GM10248 (cell line): ENCODE measurements at places on chromosomes 2 and 18.

DNA sequence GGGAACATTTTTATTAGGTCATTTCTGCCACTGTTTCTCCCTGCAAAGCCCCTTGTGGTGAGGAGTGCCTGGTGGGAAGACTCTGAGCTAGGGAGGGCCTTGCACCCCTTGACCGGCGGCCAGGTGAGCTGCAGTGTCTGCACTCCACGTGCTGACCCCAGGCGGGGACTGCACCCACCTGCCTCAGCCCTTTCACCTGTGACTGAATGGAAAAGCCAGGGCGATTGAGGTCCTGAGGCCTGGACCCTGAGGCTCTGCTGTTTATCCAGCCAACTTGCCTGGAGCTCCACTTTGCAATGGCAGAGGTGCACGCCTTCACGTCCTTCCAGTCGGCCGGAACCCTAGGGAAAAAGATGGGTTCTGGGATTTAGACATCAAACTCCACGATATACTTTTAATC is 53.1 kb downstream of the TMEM18 start:
- no peak for DNase-seq

DNA sequence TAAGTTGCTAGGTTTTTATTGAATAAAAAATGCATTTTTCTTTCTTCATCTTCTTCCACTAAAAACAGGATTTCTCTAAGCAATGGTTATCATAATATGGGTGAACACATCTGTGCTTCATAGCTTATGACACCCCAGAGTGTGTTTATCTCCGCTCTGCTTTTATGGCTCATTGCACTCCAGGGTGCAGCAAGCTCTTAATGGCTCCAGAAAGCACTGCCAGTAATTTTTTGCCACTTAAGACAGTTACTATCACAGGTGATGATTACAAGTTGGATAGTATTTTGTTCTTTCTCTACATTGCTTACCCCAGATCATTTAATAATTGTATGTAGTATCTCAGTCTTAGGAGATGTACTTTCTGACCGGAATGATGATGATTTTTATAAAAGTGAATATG is 239.3 kb upstream of the CDH20 start:
- no peak for DNase-seq

- no peak for DNase-seq
Measured at GRCh38 chr2:58762176-58762781, 521.2 kb upstream of the FANCL start.

- DNase-seq, result no peak
Measured at GRCh38 chr2:163558251-163559021, 177.4 kb downstream of the FIGN start.

DNA sequence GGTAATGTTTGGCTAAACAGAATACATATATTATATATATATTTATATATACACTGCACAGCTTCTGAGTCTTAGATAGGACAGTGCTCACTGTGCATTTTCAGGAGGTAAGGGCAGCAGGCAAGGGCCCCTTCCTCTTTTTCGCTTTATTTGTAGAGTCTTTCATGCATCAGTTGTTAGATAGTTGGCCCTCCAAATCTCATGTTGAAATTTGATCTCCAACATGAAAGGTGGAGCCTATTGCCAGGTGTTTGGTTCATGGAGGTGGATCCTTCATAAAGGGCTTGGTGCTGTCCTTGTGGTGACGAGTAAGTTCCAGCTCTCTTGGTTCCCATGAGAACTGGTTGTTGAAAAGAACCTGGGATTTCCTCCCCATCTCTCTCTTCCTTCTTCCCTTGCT is 48.1 kb downstream of the TSN start:
- DNase-seq, result no peak

DNA sequence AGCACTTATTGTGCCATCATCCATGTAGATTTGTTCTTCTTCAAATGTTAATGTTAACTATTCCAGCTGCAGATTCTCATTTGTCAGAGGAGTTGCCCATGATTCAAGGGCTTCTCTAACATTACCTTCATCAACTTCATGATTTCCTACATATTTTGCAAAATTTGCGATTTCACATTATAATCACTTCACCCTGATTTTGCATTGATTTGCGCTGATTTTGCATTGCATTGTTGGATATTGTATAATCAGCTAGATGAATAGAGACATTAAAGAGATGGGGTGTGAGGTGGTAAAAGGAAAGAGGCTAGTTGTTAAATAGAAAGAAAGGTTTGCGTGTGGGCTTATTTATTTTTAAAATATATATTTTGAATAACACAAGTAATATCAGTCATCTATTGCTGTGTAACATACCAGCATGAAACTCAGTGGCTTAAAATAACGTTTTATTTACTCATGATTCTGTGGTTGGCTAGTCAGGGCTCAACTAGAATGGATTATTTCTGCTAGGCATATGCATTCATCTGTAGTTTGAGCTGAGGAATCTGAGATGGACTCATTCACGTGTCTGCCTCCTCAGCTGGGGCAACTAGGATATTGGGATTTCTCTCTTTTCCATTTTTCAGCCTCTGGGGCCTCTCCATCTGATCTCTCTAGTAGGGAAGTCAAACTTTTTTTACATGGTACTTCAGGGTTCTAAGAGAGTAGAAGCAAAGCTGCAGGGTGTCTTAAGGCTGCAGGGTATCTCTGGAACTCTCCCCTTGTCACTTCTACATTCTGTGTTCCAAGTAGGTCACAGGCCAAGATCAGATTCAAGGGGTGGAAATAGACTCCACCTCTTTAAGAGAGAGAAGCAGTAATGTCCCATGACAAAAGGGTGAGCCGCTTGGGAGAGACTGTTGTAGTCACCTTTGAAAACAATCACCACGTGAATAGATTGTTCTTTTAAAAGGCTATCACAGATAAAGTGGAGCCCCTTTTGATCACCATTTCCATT is 2.2 kb upstream of the CAVIN2 start:
- no peak for DNase-seq

DNA sequence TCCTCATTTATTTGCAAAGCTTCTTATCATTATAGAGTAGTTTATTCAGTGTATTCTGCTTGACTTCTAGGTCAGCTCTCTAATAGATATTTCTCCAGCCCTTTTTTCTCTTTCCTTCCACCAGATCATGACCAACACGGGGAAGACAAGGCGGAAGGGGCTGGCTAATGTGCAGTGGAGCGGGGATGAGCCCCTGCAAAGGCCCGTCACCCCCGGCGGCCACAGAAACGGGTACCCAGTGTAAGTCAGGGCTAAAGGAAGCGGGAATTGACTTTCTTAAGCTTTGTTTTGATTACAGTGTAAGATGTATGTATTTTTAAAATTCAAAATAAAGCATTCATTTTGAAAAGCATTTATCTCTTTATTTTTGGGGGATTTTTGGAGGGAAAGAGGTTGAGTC is 50.7 kb upstream of the B3GNT7 start:
- no peak for DNase-seq

DNA sequence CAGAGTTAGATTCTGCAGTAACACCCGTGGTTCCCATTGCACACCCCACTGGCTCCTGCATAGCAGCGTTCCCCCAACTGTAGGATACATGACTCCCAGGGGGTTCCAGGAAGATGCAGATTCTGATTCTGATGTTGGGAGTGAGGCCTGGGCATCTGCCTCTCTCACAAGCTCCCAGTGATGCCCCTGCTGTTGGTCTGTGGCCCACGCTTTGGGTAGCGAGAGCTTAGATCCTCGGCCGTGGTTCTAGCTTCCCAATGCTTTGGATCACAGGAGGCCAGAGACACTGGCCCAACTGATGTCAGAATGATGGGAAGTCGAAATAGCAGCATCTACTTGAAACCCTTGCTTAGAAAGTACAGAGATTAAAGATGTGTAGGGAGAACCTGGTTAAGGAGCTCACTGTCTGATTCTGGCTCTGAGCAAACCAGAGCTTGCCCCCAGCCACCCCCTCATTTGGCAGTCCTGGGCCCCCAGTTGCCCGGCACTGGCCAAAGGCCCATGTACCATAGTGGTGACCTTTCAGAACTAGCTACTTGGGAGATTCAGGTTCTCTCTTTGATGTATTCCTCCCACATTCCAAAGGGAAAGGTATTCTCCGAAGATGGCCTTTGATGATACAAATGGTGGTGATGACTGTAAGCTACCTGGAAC is 197.5 kb downstream of the FAM210A start:
- DNase-seq, result no peak

GRCh38 chr2:116366212-116366611 is 1448.3 kb upstream of the DDX18 start:
- no peak for DNase-seq

- DNase-seq, result peak; percentile 19
Measured at GRCh38 chr2:241853651-241854341, 4.9 kb downstream of the PDCD1 start.
